ENCODE measurements at places on chromosomes 7 and 10. TPM values are rescaled to one million over a fixed set of nuclear protein-coding genes. Genes with fewer than 3 reads are reported as not detected.
A peak's percentile ranks its signal among the peaks of the same experiment; 100 is the strongest.

STAM gene
- 40.5 TPM for total RNA-seq

- DNase-seq, result no peak
Measured at GRCh38 chr7:27442455-27442854, 199.9 kb downstream of the EVX1 start.

NYAP1 gene
- total RNA-seq, result 4.9 TPM

GRCh38 chr7:31111109-31111451 lies 59.0 kb downstream of the ADCYAP1R1 start:
- DNase-seq, result no peak

SYT15B gene
- total RNA-seq, result 0.08 TPM

DNA sequence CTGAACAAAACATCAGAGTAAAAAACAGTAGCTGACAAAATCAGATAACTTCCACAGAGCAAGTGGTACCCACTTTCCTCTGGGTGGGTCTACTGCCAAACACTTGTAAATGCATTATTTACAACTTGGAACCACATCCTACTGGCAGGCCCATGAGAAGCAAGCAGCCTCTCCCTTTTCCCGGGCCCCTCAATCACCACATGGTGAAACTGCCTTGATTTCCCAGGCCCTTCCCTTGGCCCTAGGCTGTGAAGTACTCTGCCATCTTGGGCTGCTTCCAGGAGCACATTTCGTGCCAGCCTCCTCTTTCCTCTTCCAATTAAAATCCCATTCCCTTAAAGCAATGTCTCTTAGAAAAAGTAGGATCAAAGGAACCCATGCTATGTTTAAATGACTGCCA lies 71.4 kb downstream of the CUZD1 start:
- DNase-seq, result no peak

DNA sequence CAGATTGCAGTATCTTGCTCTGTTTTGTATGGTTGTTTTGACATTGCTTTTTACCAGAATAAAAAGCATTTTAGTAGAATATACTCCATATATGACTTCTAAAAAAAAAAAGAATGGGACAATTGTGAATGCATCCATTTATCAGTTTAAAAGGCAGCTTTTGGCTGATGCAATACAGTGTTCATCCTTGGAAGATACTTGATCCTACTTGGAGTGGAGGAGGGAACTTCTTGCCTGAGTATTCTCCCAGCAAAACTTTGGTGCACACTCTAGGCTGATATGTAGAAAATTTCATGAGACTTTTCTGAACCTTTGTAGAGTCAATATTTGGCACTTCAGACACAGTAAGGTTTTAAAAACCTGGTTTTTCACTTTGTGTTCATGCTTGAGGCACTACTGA lies 40.2 kb downstream of the WDR11 start:
- no peak for DNase-seq

CPN1 gene
- not detected for total RNA-seq

GRCh38 chr10:66737241-66737640 lies 188.6 kb upstream of the LRRTM3 start:
- DNase-seq, result no peak

GRCh38 chr10:93363891-93364648 lies 118.1 kb downstream of the MYOF start:
- no peak for DNase-seq

- peak; percentile 44 for DNase-seq
Measured at GRCh38 chr10:68981074-68981473, 7.5 kb upstream of the KIFBP start.

DNA sequence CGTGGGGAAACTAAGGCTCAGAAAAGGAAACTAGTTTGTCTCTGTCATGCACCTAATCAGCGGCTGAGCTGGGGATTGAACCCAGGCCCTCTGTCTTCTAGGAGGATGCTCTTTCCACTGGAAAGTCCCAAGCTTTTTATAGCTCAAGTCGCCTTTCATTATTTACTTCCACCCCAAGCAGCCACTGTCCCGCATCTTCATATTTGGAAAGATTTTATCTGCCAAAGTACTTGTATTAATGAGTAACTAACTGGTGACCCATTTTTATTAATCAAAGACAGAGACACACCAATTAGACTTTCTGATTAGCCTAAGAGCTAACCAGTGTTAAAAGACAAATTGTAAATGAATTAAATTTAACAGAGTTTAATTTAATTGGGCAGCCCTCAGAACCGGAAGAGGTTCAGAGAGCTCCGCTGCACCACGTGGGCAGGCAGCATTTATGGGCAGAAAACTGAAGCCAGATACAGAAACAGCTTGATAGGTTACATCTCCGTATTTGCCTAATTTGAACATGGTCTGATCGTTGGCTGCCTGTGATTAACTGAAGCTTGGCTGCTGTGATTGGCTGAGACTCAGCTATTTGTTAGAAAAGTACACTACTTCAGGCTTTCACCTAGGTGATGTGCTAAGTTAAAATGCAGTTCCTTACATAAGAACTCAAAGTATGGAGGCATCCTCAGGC lies 78.5 kb upstream of the PDCD4 start:
- no peak for DNase-seq

DNA sequence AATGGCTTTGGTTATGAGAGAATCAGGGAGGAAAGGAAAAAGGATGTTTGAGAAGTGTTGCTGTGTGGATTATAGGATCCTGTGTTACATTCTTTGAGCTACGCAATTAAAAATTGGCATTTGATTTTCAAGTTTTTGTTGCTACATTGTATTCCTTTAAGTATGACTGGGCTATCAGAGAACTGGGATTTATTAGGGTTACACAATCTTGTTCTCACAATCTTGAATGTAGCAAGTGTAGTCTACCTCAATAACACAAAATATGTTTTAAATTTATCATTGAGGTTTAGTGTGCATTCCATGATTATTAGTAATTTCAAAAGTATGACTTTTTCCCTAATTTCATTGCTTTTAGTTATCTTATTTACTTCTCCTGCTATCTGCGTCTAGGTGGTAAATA lies 113.9 kb downstream of the CACNB2 start:
- no peak for DNase-seq

- DNase-seq, result no peak
Measured at GRCh38 chr7:145462463-145462862, 626.6 kb upstream of the TPK1 start.

HOXA2 gene
- total RNA-seq, result not detected

DNA sequence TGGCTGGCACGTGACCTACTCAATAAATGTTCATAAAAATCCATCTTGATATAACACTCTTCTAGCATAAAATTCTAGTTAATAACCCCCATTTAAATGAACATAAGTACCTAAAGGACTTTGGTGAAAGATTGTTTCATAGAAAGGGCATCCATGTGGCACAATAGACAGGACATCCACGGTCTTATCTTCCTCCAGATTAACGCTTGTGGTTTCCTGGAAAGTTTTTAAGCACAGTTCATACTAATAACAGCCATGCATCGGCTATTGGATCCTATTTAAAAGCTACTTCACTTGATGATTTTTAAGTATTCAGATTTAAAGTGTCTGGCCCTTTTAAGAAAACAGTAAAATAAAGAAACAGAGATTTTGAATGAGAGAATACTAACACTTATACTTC lies 288.3 kb downstream of the AHR start:
- DNase-seq, result no peak

SORCS3 gene
- total RNA-seq, result 1.4 TPM
